ENCODE measurements at places on chromosomes 1 and 21.

GRCh38 chr1:98749152-98749756, 87.7 kb downstream of the SNX7 start:
- DNase-seq, result peak; percentile 2

- DNase-seq, result no peak
Measured at GRCh38 chr1:230204842-230205241, 137.8 kb downstream of the GALNT2 start.

DNA sequence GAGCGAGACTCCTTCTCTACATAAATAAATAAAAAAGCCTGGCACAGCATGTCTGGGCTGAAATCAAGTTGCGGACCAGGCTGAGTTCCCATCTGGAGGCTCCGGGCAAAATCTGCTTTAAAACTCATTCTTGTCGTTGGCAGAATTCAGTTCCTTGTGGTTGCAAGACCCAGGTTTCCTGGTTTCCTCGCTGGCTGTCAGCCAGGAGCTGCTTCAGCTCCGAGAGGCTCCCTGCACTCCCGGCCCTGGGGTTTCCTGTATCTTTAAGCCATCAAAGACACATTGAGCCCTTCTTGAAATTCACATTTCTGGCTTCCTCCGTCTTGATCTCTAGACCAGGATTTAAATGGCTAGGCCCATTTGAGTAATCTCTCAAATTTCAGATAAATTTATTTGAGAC, 20.6 kb upstream of the SCCPDH start:
- no peak for DNase-seq

- DNase-seq, result no peak
Measured at GRCh38 chr1:19665186-19665495, 466 bp downstream of the HTR6 start.

GRCh38 chr1:85417017-85417416, 47.9 kb downstream of the DDAH1 start:
- DNase-seq, result no peak

DNA sequence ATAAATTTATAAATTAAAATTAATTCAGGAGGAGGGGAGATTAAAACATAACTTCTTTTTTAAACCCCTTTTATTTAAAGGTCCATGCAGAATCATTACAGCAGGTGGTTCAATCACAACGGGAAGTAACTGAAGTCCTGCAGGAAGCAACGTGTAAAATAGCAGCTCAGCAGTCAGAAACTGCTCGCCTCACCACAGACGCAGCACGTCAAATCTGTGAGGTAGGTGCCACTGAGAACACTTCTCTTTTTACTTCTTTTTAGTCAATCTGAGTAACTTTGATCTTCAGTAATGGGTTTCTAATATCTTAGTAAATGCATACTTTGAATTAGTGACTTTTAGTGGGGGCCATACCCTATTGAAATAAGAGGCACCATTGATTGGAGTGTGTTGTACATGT, 87.0 kb downstream of the CEP350 start:
- DNase-seq, result no peak

GRCh38 chr1:94765958-94766357, 54.2 kb upstream of the SLC44A3 start:
- DNase-seq, result no peak

DNA sequence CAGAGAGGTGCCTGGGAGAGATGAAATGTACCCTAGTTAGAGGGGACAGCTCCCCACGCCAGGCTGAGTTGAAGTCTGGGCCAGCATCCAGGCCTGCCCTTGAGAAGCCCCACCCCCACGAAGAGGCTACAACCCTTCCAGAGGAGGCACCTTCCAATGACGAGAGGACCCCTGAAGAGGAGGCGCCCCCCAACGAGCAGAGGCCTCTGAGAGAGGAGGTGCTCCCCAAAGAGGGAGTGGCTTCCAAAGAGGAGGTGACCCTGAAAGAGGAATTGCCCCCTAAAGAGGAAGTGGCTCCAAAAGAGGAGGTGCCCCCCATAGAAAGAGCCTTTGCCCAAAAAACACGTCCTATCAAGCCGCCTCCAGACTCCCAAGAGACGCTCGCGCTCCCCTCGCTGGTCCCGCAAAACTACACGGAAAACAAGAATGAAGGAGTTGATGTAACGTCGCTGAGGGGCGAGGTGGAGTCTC, 3.1 kb downstream of the EVA1B start:
- no peak for DNase-seq

DNA sequence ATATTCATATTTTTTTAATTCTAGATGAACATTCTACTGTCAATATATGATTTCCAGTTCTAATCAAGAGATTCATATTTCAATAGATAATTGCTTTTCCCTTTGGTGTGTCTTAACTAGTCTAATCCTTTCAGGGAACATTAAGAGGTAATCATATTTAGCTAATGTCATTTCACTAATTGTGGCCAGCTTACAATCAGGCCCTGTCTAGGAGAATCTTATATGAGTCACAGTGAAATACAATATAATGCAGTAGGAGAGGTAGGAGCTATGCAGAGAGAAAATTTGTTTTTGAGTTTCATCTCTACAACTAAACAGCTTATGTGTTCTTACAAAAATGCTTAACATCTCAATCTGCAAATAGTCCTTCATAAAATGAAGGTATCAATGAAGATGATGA, 85.9 kb downstream of the DPYD start:
- no peak for DNase-seq

DNA sequence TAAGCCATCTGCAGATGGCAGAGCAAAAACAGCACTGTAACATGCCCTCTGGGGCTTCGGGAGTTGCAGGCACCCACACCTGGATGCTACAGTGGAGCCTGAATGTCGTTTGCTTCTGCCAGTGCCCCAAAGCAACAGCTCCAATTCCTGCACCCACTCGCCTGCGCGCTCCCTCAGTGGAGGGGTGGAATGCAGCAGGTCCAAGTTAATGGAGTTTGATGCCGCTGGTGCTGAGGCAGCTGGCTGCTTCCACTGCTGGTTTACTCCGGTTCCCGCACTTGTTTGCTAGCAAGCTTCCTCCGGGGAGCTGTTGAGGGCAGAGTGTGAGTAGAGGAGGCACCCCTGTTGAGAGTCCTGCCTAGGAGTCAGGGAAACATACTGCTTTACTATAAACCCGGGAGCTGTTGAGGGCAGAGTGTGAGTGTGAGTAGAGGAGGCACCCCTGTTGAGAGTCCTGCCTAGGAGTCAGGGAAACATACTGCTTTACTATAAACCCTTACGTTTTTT, 584.0 kb upstream of the TMPRSS15 start:
- no peak for DNase-seq

DNA sequence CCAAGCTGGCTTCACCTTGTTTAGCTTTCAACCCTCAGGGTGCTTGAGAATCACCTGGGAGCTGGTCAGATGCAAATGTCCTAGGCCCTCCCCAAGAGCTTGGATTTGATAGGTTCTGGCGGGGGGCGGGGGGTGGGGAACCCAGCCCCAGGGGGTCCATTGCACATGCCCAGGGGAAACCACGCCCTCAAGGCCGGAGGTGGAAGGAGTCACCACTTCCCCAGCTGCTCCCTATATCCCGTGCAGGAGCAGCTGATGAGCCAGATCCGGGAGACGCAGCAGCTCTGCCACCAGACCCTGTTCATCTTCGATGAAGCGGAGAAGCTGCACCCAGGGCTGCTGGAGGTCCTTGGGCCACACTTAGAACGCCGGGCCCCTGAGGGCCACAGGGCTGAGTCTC, 5.8 kb downstream of the TOR3A start:
- DNase-seq, result peak; percentile 14

GRCh38 chr1:168734946-168735345, 5.9 kb upstream of the DPT start:
- DNase-seq, result no peak

- no peak for DNase-seq
Measured at GRCh38 chr1:116268211-116268610, 104.8 kb upstream of the ATP1A1 start.

DNA sequence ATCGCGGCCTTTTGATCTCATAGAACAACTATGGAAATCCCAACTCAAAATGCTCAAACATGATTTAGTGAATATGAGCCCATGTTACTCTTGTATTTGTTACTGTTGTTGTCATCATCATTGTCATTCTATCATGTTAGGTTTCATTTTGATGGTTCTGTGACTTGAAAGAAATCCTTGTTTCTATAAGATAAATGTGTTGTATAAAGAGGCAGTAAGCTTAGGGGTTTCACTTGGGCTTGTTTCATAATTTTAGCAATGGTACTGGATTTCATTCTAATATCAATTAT, 15.3 kb upstream of the GBP5 start:
- no peak for DNase-seq

DNA sequence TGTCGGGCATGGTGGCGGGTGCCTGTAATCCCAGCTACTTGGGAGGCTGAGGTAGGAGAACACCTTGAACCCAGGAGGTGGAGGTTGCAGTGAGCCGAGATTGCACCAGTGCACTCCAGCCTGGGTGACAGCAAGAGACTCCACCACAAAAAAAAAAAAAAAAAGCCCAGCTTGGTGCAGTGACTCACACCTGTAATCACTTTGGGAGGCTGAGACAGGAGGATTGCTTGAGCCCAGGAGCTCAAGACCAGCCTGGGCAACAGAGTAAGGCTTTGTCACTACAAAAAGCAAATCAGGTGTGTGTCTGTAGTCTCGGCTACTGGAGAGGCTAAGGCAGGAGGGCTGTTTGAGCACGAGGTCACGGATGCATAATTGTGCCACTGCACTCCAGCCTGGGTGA, 5.0 kb upstream of the H6PD start:
- no peak for DNase-seq

DNA sequence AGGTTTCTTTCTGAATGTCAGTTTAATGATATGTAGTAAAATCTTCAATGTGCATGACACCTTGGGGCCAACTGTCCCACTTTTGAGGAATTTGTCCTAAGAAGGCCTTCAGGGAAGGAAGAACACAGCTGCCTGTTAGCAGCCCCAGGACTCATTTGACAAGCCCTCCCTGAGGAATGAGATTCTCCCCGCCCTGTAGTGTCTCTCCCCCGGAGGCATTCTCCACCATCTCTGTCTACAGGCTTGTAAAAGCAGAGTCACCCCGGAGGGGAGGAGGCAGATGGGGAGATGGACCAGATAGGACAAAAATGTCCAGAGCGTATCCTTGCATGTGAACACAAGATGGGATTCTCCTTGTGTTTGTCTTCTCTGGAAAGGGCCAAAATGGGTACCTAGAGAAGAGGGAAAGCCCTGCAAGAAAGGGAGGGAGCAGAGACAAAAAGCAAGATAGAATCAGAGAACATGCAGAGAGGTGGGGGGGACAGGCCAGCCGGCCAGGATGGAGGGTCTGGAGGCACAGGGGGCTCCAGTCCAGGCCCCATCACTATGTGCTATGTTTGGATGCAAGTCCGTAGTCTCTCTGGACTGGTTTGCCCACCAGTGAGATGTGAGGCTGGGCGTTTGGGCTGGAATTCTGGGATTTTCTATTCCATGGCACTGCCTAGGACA, 12.0 kb upstream of the WNT3A start:
- DNase-seq, result no peak

GRCh38 chr1:198157847-198158725, 1.3 kb downstream of the NEK7 start:
- DNase-seq, result peak; percentile 43

GRCh38 chr21:15753741-15754140, 24.0 kb downstream of the USP25 start:
- no peak for DNase-seq

GRCh38 chr1:246455476-246455875, 51.6 kb downstream of the SMYD3 start:
- no peak for DNase-seq

DNA sequence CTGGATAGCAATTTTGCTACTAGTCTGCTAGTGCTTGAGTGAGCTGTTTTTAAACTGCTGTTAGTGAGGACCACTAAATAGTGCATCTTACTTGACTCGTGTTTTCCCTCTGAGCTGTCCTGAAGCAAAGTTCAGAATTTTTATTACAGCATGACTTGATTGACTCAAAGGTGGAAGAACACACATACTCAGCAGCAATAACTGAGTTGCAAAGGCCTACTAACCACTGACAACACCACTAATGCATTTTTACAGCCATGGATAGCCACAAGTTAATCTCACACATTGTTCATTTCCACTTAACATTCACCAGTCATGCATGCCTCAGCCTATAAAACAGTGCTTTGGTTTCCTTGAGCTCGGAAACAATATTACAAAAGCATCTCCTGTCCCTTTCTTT, 148.7 kb downstream of the RUNX1 start:
- peak; percentile 62 for DNase-seq

- no peak for DNase-seq
Measured at GRCh38 chr1:233027046-233027445, 76.6 kb downstream of the NTPCR start.

GRCh38 chr1:29845910-29846309, 609.6 kb downstream of the PTPRU start:
- no peak for DNase-seq

- no peak for DNase-seq
Measured at GRCh38 chr1:154547105-154547732, 11.2 kb downstream of the UBE2Q1 start.

DNA sequence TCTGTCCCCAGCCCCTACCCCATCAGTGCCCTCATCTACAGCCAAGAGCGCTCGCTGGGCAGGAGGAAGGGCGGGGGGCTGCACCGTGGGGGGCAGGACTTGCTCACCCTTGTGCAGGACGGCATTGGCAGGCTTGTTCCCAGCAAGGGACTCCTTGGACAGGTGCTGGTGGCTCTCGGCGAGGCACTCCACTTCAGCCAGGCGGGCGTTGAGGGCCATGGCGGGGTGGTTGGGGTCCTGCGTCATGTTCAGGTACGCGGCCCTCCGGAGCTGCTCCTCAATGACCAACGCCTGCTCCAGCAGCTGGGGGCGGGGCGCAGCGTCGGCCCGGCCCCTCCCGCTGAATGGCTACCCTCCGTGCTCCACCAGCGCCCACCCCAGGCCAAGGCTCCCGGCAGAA, 64.0 kb downstream of the KCNAB2 start:
- no peak for DNase-seq

GRCh38 chr1:5753549-5754421, 238.4 kb downstream of the NPHP4 start:
- DNase-seq, result no peak

- DNase-seq, result no peak
Measured at GRCh38 chr1:164534863-164535610, 23.9 kb upstream of the PBX1 start.

DNA sequence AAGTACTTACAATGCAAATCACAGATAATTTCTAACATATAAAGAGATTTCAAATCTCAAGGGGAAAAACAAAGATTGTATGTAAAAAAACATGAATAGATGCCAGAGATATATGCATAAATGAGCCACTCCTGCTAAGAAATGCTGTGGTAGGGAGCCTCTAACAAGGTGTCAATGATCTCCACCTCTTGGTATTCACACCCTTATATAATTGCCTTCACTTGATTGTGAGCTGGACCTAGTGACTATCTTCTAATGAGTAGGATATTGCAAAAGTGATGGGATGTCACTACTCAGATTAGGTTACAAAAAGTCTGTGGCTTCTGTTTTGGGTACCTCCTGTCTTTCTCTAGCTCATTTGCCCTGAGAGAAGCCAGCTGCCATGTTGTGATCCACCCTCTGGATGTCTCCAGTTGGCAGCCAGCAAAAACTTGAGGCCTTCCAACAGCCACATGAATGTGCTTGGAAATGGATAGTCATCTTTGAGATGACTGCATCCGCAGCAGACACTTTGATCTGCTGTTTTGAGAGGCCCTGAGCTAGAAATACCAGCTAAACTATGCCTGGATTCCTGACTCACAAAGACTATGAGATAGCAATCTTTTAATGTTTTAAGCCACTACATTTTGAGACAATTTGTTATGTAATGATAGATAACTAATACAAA, 196.1 kb upstream of the FGGY start:
- peak; percentile 71 for DNase-seq

GRCh38 chr21:27067226-27067625, 100.3 kb upstream of the ADAMTS5 start:
- DNase-seq, result no peak

- peak; percentile 82 for DNase-seq
Measured at GRCh38 chr1:53107570-53108322, 34.7 kb downstream of the SLC1A7 start.
